ENCODE measurements at places on chromosomes 11 and 22.

DNA sequence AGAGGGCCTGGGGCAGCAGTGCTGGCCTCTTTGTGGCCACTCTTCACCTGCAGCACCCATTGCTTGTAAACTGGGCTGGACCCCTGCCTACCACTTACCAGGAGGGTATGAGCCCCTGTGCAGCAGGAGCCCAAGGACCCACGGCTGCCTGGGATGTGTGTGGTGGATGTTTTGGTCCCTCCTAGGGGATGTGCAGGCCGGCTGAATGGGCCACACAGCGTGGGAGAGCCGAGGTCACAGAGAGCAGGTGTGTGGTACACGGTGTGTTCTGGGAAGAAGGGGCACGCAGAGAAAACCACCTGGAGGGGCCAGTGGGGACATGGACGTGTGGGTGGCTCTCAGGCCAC is 19.3 kb upstream of the GNB1L start:
- no peak for DNase-seq

DNA sequence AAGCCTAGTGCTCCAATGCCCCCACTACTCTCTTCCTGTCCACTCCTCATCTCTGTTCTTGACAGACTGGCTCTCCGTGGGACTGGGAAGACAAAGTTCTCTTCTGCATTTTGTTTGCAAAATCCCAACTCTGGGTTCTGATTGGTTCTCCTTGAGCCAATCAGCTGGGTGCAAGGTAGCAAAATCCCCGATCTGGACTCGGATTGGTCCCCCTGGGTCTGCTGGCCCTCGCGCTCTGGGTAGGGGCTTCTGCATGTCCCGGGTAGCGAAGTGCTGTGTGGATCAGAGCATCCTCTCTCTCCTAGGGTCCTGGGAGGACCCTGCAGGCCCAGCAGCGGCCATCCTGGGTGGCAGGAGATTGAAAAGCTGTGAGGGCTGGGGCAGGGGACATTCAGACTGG is 22.3 kb upstream of the A4GALT start:
- no peak for DNase-seq

DNA sequence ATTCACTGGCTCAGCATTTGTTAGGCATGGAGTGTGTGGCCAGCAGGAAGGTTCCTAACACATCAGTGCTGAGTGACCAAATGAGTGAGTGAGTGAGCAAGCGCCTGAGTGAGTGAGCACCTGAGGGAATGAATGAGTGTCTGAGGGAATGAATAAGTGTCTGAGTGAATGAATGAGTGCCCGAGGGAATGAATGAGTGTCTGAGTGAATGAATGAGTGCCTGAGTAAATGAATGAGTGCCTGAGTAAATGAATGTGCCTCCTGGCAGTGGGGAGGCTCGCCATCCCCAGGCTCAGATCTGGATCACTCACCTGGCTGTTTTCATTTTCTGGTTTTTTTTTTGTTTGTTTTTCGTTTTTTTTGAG is 52.1 kb upstream of the TCF20 start:
- no peak for DNase-seq

DNA sequence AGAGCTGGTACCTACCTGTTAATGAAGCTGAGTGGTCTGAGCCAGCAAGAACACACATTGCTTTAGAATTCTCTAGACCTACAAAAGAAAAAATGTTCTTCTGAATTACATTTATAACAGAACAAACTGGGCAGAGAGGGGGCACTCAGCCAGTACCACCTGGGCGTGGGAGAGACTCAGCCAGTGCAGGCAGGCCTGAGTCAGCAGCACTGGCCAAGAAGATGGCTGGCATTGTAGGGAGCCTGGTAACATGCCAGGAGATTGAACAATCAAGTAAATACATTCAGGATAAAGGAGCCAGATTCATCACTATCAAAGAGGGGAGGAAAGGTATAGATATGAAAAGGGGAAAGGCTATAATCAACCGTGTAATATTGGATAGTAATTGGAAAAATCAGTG is 19.9 kb downstream of the SERGEF start:
- DNase-seq, result no peak

- no peak for DNase-seq
Observed at GRCh38 chr11:39374963-39375698, 2084.3 kb downstream of the LRRC4C start.
